GM12878 (cell line): ENCODE measurements at places on chromosomes 7 and 10.

- DNase-seq: no peak
Measured at GRCh38 chr10:74255888-74256357, 104.9 kb downstream of the ADK start.

- no peak for DNase-seq
Measured at GRCh38 chr7:157404845-157405481, 68.2 kb downstream of the DNAJB6 start.

GRCh38 chr7:138602451-138602850 is 98.7 kb downstream of the SVOPL start:
- DNase-seq: no peak

GRCh38 chr7:81180573-81180972 is 261.7 kb upstream of the SEMA3C start:
- no peak for DNase-seq

DNA sequence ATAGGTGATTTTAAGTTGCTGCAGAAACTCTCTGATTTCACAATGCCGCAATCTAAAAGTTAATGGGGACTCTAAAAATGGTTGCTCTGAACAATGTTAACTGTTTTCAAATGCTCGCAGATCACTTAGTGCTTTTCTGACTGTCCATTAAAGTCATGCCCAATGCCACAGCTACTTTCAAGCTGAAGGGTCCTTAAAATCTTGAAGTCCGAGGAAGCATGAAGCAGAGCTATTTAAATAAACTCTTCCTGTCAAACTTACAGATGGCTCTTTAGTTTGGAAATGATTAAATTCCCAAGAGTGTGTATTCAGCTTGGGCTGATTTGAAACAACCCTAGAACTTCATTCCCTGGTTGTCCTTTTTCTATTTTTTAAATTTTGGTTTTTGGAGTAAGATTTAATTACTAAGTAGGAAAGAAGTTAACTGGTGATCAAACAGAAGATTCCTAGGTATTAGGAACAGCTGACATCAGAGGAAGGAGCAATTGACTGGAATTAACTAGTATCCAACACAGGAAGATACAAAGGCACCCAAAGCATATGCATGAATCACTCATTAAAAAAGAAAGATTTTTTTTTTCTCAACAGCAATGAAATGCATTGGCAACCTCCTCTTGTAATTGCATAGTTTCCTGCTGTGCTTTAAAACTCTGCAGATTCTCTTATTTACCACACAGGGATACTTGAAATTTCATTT is 105.1 kb downstream of the NRP1 start:
- no peak for DNase-seq

- no peak for DNase-seq
Measured at GRCh38 chr10:59033622-59034021, 142.8 kb upstream of the PHYHIPL start.

DNA sequence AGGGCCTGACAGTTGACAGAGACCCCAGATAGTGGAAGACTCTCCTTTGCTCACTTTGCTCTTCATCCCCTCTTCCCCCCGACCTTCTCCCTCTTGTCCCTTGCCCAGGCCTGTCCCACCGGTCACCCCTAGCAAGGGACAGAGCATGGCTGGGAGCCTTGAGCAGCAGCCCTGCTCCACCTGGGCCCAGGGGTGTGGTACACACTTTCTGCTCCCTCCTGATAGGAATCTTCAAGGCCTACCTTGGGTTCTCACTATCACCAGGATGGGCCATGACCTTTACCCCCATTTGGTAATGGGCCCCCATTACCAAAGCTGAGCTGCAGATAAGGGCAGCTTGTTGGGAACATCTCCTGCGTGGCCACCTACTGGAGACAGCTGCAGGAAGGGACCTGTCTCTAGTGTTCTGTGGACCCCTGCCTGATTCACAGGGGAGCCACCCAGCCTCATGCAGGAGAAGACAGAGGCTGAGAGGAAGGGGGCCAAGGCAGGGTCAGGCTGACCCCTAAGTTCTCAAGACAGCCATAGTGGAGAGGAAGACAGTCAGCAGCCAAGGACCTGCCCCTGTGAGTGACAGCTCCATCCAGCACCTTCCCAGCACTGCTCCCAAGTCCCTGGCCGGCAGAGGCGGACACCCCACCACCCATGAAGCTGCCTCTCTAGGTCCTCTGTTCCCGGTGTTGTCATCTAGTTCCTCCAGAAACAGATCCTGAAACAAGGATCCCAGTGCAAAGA is 913 bp upstream of the NPC1L1 start:
- DNase-seq: no peak

DNA sequence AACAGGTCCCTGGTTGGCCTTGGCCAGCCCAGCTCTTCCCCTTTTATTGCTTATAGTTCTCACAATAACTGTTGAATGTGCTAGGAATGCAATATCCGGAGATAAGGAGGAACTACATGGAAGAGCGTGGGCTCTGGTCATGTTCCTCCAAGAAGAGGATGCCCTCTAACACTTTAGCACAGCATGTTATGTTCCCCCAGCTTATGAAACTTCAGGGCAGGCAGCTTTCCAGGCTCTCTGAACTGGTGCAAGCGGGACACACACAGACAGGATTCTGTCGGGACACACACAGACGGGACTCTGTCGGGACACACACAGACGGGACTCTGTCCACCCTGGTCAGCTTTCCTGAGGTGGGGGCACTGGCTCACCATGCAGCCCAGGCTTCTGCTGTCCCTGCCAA is 141.6 kb downstream of the PKD1L1 start:
- no peak for DNase-seq

GRCh38 chr7:150982351-150982750 is 4.2 kb upstream of the KCNH2 start:
- DNase-seq: no peak

DNA sequence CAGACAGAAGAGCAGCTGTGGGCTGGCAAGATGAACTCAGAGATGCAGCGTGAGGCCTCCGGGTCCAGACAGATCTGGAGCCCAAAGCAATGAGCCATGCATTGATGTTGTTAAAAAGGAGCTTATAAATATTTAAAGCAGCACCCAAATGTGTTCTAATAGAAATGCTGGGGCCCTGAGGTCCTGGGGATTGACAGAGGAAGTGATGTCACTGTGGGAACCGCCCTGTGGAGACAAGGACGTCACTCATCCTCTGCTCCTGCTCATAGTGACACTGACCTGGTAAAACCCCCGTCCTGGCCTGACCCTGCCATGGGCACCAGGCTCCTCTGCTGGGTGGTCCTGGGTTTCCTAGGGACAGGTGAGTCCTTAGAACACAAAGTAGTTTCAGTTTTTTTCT is 197.0 kb upstream of the PRSS58 start:
- DNase-seq: no peak

DNA sequence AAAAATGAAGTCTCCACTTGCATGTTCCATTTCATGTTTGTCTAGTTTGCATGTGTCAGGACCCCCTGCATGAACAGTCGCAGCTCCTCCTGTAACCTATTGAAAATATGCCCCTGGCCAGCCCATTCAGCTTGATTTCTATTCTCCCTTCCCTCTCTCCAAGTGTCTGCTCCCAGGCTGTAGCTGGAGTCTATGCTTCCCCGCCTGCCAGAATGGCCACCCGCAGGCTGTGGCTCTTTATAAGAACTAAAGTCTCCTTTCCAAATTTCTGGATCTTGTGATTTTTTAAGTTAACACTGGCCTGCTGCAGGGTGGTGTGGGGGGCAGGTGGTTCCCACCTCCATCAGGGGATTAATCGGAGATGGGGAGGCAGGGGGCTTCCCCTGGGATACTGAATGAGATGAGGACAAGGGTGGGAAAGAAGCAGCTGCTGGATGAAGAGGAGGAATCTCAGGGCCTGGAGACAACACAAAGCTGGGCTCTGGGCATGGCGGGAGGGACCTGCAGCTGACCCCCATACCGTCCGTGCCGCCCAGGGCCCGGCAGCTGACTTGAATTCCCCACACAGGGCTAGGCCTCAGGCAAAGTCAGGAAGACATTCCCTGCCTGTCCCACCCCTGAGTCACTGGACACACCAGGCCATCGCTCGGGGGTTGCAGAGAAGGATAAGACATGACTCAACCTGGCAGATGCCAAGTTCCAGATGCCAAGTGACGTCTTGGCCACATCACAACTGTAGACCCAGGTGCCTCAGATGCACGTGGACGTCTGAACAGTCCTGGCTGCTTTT is 399.5 kb upstream of the FOXK1 start:
- DNase-seq: no peak

DNA sequence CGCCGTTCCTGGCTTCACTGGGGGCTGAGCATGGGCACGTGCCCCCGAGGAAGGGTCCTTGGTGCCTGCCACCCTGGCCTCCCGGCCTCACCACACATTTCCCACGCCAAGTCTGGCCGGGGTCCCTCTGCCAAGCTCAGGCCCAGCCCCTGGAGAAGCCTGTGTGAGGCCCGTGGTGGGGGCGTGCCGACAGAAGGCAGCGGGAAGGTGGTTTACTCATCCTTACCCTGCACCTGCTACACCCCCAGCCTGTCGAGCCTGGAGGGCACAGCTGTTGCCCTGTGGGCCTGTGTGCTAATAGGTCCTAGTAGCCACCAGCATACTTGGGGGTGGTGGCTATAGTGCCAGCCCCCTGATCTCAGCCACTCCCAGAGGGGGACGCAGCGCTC is 46.7 kb downstream of the NKX6-2 start:
- DNase-seq: no peak

DNA sequence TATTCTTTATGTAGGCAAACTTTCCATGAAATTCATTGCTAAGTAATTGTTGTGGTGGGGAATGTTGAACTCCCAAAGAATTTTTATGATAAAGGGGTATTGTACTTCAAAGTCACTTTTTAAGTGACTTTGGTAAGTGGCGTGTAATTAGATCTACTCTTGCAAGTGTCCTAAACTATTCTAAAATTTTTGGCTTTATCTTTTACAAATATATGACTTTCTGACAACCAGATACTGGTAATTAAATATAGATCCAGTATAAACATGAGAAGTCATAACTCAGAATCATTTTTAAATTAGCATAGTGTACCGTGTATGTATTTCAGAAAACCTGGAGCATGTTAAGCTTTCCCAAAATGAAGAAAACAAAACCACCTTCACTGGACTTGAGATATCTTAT is 84.7 kb upstream of the HGF start:
- no peak for DNase-seq

- DNase-seq: no peak
Measured at GRCh38 chr10:90855126-90855525, 2.7 kb downstream of the HTR7 start.

DNA sequence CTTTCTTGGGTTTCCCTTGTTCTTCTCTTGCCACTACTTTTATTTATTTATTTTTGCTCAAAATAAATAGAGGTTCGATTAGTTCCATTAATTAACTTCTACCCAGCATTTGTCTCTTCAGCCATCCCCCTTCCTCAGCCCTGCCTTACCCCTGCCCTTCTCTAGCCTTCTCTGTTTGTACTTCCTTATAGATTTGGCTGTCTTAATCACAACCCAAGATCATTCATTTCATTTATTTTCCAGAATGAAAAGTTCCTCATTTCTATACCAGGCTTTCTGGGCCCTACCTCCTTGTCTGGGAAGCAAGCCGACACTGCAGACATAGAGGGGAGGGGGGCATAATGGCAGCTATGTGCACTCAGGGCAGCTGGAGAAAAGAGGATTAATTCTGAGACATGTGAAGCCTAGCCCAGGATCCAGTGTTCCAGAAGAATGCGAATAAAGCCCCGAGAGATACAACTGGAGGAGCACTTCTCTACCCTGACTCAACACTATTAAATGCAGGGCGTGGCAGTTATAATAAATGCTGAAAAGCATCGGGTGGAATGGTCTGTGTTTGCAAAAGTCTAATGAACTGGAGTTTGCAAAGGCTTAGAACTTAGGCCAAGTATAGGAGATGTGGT is 6.4 kb upstream of the PDCD4 start:
- DNase-seq: no peak

GRCh38 chr7:30143748-30144251 is 9.0 kb downstream of the MTURN start:
- no peak for DNase-seq

DNA sequence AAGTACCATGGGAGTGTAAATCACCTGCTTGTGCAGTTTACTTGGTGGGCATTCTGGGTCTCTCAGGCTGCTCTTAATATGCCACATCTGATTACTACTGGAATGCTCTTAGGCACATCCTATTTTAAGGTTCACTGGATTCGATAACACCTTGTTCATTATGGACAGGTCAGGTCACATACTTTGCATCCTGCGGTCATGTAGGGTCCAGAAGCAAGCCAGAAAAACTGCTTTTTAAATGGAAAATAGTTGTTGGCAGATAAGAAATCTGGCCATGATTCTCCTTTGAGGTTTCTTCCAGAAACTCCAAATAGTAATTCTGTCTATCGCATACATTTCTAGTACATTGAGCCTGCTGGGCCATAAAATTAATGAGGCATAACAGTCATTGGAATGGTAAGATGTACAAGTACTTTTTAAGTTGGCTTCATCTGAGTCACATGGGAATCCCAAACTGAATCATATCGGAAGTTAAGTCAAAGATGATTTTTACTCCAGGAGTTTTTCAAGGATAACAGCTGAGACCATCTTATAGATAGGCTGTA is 371.9 kb downstream of the LRRTM3 start:
- DNase-seq: no peak

DNA sequence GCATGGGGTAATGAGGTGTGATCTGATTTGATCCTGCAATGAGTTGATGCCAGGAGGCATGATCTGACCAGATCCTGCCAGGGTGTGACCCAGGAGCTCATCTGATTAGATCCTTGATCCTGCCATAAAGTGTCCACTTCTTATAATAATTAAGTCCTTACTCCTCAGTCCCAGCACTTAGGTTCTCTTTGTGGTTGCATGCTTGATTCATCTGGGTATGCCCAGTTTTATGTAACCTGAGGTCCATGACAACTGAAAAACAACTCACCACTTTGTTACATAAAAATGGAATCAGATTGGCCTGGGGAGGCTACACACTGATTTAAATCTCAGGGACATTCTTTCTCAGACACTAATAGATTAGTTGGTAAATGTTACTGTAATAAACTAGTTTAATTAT is 19.1 kb downstream of the ACADSB start:
- no peak for DNase-seq

DNA sequence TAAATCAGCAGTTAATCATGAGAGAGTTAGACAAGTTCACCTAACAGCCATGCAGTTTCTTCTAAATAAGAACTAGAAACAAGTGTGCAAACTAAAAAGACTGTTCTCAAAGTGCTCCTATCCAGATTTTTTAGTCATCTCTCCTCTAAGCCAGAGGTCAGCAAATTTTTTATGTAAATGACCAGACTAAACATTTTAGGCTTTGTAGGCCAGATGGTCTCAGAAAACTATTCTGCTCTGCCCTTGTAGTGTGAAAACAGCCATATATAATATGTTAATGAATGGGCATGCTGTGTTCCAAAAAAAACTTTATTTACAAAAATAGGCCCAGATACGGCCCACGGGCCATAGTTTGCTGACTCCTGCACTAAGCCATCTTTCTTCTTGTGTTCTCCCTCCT is 263.0 kb upstream of the LRRN3 start:
- DNase-seq: no peak

- no peak for DNase-seq
Measured at GRCh38 chr7:101833799-101834198, 16.4 kb downstream of the CUX1 start.

DNA sequence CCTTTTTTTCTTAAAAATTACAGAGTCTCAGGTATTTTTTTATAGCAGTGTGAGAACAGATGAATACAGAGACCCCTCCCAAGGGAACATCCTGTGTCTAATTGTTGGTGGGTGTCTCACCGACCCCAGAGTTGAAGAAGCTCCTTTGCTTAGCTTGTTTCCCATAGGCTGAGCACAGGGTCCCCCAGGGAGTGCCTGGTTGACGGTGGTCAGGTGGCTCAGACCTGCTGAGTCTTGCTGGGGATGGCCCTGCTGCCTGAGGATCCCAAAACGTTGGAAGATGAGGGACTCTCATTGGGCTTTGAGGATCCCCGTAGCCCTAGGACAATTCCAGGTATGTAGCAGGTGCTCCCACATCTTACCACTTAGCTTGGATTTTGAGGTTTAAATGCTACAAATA is 19.5 kb downstream of the SCART1 start:
- DNase-seq: no peak

- DNase-seq: no peak
Measured at GRCh38 chr10:102003541-102003940, 52.4 kb downstream of the ARMH3 start.
